ENCODE measurements at places on chromosomes 7 and 10. TPM values are rescaled to one million over a fixed set of nuclear protein-coding genes. Genes with fewer than 3 reads are reported as not detected.

- peak; percentile 31 for DNase-seq
These were observed 500 bp downstream of the CUL1 start for GRCh38 chr7:148699024-148699781.

GRCh38 chr7:94252971-94253370, 141.7 kb upstream of the COL1A2 start:
- DNase-seq: no peak

Gene ANKRD61
- not detected for total RNA-seq

- no peak for DNase-seq
These were observed 1.9 kb downstream of the COX15 start for GRCh38 chr10:99730026-99730425.

GRCh38 chr10:70672165-70673042, at the start of gene ADAMTS14:
TSS of gene ADAMTS14 (plus strand) at chr10:70672506. CDS start at chr10:70672803, 297 bp downstream.
- DNase-seq: peak; percentile 4

Gene CALY
- total RNA-seq: 0.92 TPM

DNA sequence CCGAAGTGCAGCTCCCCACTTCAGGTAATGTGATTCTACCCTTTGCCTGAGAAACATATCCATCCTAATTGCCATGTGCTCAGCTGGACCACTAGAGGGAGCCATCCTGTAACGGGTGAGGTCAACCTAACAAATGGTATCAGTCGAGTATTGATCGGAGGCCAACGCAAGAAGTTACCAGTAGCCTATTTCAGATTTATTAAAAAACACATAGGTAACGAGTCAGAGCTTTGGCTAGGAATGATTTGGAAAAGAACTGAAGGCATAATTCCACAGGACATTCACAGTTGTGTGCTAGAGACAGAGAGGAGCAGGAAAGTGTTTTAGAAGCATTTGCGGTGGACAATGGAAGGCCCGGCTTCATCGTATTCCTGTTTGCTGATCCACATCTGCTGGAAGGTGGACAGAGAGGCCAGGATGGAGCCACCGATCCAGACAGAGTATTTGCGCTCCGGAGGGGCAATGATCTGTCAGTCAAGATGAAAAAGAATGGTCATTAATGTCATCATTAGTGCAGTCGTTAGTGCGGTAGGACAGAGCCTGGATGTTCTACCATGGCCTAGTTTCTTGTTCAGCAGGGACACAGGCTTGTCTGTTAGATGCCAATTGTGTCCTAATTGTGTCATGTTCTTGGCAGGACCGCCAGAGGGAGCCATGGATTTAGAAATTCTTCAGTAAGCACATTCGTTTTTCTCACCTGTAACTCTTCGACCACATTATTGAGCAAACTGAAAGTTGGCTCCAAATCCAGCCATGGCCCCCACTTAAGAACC, 17.5 kb downstream of the ACTA2 start:
- DNase-seq: peak; percentile 59

DNA sequence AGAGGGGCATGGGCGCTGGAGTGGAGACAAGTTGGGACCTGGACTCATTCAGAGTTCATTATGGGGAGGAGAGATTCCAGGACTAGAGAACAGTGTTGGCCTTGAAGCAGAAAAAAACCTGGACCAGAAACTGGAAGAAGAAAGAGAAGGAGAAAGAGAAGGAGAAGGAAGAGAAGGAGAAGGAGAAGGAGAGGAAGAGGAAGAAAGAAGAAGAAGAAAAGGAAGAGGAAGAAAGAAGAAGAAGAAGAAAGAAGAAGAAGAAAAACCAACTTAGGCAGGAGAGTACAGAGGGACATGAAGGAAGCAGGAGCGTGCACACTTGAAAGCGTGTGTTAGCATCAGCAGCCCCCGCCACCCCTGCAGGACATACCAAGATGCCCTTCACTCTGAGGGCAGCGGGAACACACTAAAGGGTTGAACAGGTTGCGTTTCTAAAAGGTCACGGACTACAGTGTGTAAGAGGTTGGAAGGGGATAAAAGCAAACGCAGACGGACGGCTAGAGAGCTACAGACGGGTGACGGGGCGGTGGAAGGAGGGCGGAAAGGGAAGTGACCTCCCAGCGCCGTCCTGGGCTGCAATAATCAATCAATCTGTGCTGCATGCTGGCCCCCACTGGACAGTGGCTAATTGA, 95.3 kb downstream of the SEC61G start:
- DNase-seq: no peak

Gene ECHDC3
- total RNA-seq: 0.71 TPM

- DNase-seq: no peak
These were observed 120.6 kb downstream of the SEM1 start for GRCh38 chr7:96589038-96589437.

Gene ASB15
- not detected for total RNA-seq

DNA sequence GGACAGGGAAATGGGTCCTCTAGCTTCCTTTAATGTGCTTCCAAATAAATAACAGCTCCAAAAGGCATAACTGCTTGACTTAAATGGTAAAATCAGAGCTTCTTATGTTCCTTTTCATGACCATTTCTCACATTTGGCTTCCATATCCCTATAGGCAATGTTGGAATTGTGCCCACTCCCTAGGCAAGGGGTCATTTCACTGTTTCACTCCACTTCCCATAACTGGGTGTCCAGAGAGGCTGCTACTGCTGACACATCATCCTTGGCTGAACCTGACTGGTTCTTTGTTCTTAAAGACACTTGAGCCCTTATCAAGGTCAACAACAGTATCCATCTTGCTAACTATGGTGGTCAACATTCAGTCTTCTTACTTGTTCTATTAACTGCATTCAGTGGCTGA, 37.1 kb downstream of the PRTFDC1 start:
- DNase-seq: no peak

DNA sequence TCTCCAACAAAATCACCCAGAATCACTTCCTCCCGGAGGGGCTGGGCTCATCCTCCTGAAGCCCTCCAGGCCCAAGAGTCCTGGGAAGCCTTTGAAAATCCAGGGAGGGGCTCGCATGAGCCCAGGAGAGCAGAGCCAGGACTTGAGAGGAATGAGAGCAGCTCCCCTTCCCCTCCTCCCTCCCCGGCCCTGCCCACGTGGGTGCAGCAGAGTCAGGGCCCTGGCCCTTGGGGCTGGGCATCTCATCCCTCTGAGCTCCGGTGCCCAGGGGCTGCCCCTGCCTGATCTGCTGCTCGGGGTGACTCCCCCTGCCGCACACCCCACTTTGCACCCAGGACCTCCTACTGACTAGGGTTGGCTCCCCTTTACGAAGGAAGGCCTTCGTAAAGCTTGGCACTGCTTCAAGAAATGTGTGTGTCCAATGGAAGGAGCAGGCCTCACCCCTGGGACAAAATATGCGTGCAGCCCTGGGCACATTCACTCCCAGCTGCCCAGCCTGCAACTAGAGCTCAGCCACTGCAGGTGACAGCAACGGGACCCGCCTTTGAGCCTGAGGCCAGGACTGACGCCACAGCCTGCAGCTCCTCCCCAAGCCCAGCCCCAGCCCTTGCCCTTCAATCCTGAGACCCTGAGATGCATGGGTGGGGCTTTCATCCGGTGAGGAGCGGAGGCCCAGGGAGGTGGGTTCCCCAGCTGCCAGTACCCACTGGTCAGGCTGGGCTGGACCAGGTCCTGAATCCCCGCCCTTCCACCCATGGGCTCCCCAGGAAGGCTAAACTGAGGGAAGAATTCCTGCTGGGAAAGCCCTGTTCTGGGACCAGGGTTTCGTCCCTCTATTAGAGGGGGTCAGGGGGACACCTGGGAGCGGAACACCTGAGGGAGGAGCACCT, 21.8 kb downstream of the PWWP2B start:
- no peak for DNase-seq

DNA sequence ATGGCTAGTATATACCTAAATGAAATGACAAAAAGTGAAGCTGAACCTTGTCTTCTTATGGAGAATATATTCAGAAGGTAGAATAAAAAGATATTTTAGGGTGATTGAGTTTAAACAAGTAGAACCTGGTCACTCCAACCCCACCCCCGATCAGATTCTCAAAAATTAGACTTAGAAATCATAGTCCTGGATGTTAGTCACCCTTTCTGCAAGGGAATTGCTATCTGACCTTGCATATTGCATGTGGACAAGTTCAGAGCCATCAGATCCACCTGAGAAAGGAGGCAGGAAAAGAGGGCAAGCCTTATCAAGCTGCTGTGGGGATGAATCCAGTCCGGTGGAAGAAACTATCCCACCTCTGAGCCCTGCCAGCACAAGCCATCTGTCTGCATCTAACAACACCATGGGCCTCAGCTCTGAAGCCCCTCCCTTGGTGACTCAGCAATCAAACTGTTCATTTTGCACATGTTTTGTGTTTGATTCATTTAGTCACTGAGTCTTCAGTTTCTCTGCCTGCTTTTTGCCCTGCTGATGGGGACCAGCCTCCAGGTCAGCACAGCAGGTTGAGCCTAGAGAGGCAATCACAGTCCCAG, 727.3 kb downstream of the AUTS2 start:
- no peak for DNase-seq

Gene PPP1R17
- total RNA-seq: not detected

DNA sequence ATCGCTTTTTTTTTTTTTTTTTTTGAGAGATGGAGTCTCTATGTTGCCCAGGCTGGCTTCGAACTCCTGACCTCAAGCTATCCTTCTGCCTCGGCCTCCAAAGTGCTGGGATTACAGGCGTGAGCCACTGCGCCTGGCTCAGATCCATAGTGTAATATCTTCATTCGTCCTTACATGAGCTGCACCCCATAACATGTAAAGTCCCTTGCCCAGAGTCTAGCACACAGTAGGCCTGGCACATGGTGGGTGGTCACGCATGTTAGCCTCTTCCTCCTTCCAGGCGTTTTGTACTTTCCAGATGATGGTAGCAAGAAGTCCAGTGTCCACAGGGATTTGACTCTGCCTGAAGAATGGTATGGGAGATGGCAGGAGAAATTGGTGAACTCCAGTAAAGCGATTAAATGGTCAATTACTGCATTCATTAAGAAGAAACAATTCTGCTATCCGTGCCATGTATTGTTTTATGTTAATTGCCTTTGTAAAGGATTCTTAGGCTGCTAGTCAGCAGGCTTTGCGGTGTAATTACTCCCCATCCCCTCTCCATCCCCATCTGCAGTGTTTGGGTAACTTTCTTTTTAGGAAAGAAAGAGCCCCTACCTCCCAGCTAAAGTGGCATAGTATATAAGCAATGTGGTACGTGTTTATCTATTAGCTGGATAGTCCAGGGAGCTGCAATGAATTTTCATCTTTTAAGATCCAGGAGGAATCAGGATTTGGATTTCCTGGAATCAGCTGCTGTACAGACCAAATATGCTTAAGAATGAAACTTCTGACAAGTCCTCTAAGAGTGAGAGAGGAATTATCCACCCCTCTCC, 1.2 kb downstream of the TPST1 start:
- no peak for DNase-seq

DNA sequence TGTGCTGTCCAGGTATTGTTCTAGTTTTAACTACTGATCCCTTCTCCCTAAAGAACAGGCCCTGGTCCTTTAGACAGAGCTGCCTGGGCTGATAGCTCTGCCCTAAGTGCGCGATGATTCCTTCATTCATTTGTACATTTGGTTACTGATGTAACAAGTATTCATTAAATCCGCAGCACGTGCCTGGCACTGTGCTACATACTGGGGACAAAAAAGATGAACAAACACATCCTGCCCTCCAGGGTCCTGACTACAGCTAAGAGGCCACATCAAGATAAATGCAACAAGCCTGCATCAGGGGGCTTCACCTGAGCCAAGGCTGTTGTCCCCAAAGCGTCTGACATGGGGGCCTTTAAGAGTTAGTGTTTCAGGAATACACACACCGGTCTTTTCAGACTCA, 99.0 kb upstream of the PODXL start:
- DNase-seq: no peak

- no peak for DNase-seq
These were observed 14.7 kb downstream of the CALCR start for GRCh38 chr7:93559639-93560491.

GRCh38 chr10:49274886-49275285, 24.1 kb upstream of the C10orf71 start:
- no peak for DNase-seq

Gene GPER1
- total RNA-seq: not detected

Gene NPC1L1
- total RNA-seq: not detected

DNA sequence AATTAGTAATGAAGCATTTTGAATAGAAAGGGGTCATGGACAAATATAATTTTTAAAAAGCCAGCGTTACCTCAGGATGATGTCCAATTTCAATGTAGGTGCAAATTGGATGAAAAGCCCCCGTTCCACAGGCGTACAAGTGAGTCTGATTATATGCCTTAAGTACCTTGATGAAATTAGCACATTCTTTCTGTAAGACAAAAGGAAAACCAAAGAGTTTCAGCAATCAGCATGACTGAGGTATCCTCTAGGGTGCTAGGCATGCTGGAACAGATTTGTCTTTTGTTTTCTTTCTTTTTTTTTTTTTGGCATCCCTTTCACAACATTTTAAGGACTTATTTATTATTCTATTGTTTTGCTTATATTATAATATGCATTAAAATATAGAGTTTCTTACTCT, 84.2 kb downstream of the SEMA3A start:
- DNase-seq: no peak

Gene CPXM2
- total RNA-seq: not detected

Gene NEUROG3
- not detected for total RNA-seq

Gene CALD1
- 3.3 TPM for total RNA-seq

DNA sequence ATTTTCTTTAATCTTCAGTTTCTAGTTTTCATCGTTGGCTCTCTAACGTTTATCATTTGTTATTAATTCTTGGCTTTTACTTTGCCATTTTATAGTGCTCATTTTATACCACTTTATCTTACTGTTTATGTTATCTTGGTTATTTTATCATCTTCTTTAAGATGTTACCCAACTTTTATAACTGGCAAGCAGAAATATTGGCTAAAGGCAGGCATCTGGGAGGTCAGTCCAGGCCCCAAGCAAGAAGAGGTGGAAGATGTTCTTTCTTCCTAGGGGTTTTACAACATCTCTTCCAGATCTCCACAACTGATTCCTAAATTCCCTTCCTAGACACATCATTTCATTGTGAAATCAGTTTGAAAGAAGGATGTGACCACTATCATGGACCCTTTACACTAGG, 208.1 kb downstream of the AHR start:
- no peak for DNase-seq
